ENCODE measurements at places on chromosomes 3 and 15.

GRCh38 chr3:41129731-41130130 is 69.6 kb upstream of the CTNNB1 start:
- no peak for DNase-seq

DNA sequence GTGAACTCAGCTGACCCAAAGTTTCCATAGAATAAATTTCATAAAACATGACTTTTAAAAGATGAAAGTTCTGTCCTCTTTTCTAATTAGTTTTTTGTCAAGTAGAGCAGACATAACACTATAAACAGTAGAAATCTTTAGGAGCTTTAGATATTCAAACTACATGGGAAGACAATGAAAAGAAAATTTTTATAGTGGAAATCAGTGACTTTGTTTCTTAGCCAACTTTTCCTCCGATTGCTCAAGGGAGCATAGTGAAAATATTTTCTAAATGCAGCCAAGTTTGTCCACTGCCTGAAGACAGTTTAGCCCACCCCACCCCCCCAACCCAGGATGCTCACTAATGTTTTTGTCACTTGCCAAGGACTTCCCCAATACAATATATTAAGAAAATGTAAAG is 114.9 kb downstream of the PLD1 start:
- no peak for DNase-seq

DNA sequence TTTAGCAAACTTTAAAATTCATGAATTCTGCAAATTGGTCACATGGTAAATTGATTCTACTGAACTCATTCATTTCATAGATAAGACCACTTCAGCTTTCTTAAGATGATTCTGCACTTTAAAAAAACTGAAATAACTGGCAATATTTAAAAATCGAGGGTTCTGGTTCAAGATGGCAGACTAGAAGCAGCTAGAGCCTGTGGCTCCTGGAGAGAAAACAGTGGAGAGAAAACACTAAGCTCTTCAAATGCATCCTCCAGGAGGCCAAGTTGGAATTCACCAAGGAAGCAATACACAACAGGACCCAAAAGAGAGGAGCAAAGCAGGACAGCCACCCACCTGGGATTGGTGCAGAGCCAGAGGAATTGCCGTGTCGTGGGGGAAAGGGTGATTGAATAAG is 132.1 kb downstream of the SPATA16 start:
- DNase-seq = no peak

DNA sequence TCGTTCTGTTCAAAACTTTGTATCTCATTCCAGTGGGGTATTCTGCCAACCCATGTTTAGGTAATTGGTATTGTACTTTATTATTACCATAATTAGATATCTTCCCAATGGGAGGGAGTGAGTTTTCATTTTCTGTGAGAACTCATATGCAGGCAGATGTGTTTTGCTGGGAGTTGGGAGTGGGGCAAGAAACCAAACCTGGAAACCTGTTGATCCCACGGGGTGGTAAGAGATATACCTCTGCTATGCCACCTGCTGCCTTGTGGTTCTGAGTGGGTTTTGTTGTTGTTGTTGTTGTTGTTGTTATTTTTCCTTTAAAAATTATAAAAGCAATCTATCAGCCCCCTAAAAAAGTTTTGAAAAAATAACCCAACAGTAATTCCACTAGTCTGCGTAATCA is 32.1 kb downstream of the ZNF592 start:
- no peak for DNase-seq

DNA sequence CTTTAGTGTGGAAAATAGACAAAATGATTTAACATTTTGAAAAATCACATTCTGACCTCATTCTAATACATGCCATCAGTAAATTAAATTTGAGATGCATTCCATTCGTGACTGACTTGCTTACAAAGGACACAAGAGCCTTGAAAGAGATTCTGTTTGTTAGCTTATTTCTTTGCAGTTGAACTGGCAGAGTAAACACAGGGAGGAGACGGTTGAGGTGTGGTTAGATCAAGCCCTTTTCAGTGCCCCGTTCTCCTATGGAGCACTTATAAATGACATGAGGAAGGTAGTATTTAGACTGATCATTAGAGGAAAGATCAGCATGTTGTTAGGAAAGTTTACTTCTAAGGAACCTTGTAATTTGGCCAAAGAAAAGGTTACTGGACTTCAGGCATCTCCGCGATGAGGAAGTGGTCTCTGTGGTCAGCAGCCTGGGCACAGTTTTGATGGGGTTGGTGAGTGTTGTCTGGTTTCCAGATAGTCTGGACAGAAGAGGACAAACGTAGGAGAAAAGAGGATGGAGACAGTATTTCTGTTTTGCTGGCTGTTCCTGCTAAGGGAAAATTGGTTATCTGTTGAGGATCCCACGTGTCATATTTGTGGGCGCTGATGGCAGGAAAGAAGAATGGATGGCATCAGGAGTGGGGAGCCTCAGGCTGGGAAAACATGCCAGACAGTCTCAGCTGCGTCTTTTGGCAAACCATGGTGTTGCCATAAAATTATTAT is 328.9 kb upstream of the TBL1XR1 start:
- no peak for DNase-seq

- DNase-seq = no peak
These were observed 15.2 kb downstream of the IVD start for GRCh38 chr15:40420793-40421192.

GRCh38 chr15:66369773-66370651 is 13.5 kb upstream of the TIPIN start:
- DNase-seq = no peak

DNA sequence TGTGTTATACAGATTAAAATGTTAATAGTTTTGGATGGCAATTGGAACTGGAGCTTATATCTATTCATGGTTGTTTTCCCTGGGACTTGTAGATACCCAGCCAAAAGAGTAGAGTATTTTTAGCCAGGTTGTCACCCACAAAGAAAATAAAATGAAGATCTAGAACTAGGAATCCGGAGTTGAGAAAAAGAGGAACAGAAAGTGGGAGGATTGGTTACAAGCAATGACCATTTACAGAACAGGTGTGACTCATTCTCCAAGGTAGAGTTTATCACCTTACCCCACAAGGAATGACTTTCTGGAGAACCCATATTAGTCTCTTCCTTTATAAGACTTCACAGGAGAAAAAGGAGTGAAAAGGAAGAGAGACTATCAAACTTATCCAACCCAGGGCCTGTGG is 99.8 kb downstream of the TMEM108 start:
- DNase-seq = no peak

GRCh38 chr3:142035308-142035922 is 113.9 kb downstream of the TFDP2 start:
- no peak for DNase-seq

DNA sequence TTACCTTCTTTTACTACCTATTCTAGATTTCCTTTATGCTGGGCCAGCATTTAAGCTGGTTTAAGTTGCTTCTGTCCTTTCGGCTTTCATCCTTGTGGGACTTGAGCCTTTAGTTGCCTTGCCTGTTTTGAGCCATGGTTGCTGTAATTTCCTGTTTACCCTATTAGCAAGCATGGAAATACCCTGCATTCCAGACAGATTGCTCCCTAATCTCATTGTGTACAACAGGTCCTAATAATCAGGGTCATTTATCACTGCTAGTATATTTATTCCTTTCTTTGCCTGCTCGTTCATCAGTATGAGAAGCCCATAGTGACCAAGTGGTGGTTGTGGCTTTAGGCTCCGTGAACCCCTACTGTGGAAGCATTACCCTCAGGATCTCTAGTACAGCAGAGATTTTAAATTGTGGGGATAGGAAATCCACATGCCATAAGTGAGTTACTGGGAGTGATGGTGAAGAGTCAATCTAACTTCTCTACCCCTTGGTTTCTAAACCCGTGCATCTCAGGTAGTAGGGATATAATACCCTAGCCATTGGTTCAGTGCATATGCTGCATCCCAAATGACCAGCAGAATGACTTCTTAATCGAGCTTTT is 31.9 kb downstream of the NCK1 start:
- no peak for DNase-seq

Measured in activated gamma-delta T cell treated with Interleukin-2 at 50 U/mL for 16 hours (primary cell).